ENCODE measurements at places on chromosomes 12 and 14.

DNA sequence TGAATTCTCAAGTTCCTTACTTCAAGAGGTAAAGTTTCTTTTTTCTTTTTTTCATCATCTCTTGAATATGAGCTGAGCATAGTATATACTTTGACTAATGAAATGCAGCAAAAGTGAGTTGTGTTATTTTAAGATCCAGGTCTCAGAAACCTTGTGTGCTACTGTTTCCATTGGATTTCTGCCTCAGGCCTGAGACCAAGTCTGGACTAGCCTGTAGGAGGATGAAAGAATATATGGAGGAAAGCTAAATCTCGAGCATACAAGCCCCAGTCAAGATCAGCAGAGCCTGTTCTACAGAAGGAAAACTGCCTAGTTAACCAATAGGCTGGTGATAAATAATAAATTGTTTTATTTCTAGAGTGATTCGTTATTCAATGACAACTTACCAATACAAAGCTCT, 652.5 kb downstream of the C12orf50 start:
- no peak overlapping the region for H3K4me3 ChIP-seq
- no peaks in the 10 kb centered on the region for H3K4me1 ChIP-seq
- no peak overlapping the region for H3K27ac ChIP-seq
- no peaks in the 10 kb centered on the region for H3K27me3 ChIP-seq
- no peak for DNase-seq

DNA sequence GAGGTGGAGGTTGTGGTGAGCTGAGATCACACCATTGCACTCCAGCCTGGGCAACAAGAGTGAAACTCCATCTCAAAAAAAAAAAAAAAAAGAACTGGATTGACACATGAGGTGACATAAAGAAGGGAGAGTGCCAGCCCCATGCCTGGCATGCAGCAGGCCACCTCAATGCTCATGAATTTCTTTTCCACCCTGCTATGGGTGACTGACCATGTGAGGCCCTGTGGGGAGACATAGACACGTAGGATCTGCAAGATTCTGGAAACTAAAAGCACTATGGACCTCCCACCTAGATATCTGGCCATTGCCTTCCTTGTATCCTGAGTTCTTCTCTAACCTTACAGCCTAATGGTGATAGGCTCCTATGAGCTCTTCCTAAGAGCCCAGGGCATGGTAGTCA, 5.6 kb upstream of the ACTN1 start:
- H3K4me3 ChIP-seq: no peak overlapping the region
- no peaks in the 10 kb centered on the region for H3K36me3 ChIP-seq
- H3K27ac ChIP-seq: peak overlapping the region; percentile 55
- DNase-seq: no peak
- peaks cover 22% of the 10 kb centered on the region for H3K4me1 ChIP-seq

DNA sequence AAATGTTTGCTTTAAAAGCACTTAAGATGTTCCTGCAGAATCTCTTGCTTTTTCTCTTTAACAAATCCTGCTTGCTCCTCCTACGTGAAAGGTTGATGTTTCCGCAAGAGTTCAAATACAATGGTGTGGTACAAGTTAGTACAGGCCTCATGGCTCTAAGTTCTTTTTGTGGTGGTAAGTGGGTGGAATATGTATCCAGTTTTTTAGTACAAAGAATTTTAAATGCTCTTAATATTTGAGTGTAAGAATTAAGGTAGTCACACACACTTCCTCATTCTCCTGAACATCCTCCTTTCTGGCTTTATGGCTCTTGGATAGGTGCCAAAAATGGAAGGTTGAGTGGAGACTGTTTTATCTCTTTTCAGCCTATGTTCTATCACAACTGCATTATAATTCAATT, 1.8 kb downstream of the OTOGL start:
- H3K27me3 ChIP-seq: no peaks in the 10 kb centered on the region
- no peak for DNase-seq
- no peak overlapping the region for H3K27ac ChIP-seq
- no peak overlapping the region for H3K4me3 ChIP-seq

DNA sequence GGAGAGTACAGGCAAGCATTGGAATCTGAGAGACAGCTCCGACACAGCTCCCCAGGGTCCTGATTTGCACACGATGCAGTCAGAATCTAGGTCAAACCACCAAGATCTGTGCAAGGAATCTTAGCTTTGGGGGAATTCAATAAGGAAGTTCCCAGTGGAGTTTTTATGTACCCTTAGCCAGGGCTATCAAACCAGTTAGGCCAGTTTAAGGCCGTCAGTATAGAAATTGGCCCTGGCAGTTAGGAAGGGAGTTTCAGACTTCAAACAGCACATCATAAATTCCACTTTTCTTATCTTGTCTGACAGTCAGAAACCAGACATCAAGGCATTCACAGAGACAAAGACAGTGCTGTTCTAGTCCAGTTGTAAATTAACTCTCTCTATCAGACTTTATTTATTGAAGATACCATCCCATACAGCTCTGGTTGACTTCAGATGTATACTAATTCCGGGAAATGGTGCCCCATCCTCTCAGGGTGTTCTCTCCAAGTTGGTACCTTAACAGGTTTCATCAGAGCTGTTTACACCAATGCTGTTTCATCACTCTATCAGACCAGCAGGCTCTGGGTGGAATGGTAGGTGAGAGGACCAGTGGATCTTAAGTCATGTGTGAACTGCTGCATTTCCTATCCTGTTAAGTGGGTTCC, 157.5 kb upstream of the ATF7IP start:
- no peaks in the 10 kb centered on the region for H3K27me3 ChIP-seq
- no peak overlapping the region for H3K27ac ChIP-seq
- H3K4me3 ChIP-seq: no peak overlapping the region
